ENCODE measurements at places on chromosomes 6 and 20. TPM values are rescaled to one million over a fixed set of nuclear protein-coding genes. Genes with fewer than 3 reads are reported as not detected.

Gene NKAPL
- total RNA-seq = 0.45 TPM

Gene SEMG1
- not detected for total RNA-seq

- DNase-seq = no peak
Observed at GRCh38 chr6:116586276-116586675, 15.0 kb downstream of the RWDD1 start.

GRCh38 chr6:169854813-169855212 is 103.4 kb downstream of the ERMARD start:
- no peak for DNase-seq

DNA sequence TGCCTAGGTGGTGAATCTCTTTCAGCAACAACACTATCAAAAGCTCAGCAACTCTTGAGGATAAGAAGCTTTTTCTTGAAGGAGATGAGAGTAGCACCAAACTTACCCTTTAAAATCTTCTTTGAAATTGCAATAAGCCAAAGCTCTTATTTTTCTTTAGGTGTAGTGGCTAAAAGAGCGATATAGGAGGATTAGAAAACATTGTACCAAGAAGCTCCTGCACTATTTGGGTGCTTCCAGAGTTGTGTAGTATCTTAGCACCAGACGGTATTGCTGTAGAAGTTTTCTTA is 1.2 kb downstream of the FUT9 start:
- DNase-seq = no peak

- DNase-seq = no peak
Observed at GRCh38 chr6:100452998-100453397, 11.7 kb downstream of the SIM1 start.

Measured in natural killer cell treated with Interleukin-12 subunit alpha and Interleukin-12 subunit beta and Interleukin-15 and Interleukin-18, amount 100 ng/mL, for 72 hours (primary cell).